Glomerular endothelial cell (primary cell): ENCODE measurements at places on chromosomes 5 and 9.

DNA sequence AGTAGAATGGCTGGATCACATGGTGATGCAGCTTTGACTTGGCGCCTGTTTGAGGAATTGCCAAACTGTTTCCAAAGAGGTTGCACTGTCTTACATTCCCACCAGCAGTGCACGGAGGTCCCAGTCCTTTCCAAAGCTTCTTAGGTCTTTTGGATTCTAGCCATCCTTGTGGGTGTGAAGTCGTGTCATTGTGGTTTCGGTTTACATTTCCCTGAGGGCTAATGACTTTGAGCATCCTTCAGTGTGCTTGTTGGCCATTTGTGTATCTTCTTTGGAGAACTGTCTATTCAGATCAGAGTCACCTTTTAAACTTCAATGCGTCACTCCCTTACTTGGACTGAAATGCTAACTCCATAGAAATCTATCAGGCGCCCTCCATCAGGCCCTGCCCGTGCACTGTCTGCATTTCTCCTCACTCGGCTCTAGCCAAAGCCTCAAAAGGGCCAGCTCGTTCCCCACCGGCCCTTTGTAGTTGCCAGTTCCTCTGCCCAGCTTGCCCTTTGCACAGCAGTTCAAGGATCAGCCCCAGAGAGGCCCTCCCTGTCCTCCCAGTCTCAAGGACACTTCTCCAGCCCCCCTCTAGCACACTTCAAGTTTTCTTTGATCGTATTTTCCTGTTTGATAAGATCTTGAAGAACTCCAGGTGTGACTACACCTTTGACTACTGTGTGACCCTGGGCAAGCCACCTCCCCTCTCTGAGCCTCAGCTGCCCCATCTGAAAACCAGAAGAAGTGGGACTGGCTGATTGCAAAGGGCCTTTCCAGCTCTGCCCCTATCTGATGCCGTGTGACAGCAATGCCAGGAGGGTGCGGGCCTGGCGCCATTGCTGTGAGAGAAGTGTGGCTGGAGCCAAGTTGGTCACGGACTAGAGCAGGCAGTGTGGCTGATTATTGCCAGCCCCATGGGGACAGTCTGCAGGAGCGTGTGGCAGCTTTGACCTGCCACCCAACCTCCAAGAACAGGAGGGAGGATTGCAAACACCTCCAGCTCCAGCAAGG lies 5.6 kb downstream of the HRH2 start:
- DNase-seq, result no peak

- no peak for DNase-seq
These were observed 4.4 kb upstream of the ZNF782 start for GRCh38 chr9:96858670-96859069.

- DNase-seq, result no peak
These were observed 98.7 kb upstream of the PDE4D start for GRCh38 chr5:59992206-59992605.

DNA sequence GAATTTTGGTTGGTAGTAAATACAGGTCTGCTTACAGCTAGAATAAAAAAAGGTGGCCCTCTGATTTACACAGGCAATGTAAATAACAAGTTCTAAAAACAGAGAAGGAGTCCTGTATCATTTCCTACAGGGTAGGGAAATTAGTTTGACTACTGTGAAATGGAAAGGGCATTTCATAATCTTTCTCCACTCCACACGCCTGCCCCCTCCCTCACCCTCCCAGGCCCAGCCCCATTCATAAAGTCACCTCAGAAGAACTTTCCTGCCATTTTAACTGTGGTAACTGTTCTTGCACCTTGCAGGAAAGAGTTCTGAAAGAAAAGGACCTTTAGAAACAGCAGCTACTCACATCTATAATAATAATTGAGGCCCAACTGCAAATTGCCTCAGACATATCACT lies 69.7 kb downstream of the MEF2C start:
- DNase-seq, result no peak

GRCh38 chr5:90533794-90534193 lies 4.4 kb upstream of the LYSMD3 start:
- DNase-seq, result no peak
